ENCODE measurements at places on chromosomes 2 and 18.

- no peak for DNase-seq
Observed at GRCh38 chr2:59868981-59869380, 684.5 kb downstream of the BCL11A start.

DNA sequence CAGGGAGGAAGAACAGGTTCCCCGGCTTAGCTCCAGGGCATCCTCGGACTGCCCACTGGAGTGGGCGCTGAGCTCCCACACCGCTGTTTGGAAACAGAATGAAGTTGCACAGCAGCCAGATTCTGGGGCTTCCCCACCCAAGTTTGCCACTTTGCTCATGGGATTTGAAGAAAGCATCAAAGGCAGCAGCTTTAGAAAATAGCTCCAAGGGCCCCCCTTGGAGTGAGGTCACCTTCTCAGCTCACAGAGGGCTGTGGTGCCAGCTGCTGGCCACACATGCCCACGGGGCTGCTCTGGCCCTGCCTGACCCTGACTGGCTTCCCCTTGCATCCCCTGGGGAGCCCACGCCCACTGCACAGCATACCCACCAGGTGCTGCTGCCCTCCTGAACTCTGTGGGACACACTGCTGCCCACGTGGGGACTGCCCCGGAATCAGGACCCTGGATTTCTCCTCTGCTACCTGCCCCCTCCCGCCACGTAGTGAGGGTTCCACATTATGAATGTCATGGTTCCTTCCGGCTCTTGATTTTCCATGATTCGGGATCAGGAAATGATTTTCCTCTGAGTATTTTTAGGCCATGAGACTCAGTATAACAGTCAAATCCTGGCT, 70.3 kb downstream of the TGOLN2 start:
- DNase-seq: no peak

GRCh38 chr2:57802243-57802642, 244.4 kb upstream of the VRK2 start:
- no peak for DNase-seq

DNA sequence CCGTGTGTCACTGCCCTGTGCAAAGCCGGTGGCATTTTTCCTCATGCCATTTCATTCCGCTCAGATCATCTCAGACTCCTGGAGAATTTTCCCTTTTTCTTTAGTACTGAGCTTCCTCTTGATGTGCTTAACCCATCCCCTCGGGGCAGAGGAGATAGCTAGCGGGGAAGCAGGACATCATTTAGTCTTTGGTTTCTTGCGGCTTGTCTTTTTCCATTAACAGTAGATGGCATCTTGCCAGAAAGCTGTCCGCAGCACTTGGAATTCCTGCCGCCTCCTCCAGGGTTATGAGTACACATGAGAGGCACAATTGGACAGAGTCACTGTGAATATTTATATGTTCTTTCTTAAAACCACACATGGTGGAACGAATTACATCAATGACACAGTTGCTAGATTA, 226.6 kb downstream of the ALPK2 start:
- no peak for DNase-seq

GRCh38 chr2:100248044-100248330, 74.3 kb downstream of the LONRF2 start:
- DNase-seq: no peak

GRCh38 chr2:227765788-227766372, 20.2 kb downstream of the SCYGR8 start:
- DNase-seq: no peak

DNA sequence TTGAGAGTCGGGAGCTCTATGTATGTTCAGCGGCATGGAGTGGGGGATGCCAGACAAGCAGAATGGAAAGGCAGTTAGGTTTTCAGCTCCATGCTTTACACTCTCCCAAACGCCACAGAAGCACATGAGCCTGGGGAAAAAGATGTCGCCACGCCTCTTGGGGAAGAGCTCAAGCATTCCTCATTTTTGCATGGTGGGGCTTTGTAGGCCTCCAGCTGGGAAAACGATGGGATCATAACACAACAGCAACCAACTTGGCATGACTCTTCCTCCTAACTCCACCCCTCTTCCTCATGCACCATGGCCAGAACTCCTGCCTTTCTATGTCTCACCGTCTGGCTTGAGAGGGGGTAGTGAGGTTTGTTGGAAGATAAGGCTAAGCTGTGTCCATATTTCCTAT, 102.6 kb downstream of the PAX3 start:
- no peak for DNase-seq

- no peak for DNase-seq
Observed at GRCh38 chr2:208645226-208645625, 238.6 kb downstream of the PTH2R start.

DNA sequence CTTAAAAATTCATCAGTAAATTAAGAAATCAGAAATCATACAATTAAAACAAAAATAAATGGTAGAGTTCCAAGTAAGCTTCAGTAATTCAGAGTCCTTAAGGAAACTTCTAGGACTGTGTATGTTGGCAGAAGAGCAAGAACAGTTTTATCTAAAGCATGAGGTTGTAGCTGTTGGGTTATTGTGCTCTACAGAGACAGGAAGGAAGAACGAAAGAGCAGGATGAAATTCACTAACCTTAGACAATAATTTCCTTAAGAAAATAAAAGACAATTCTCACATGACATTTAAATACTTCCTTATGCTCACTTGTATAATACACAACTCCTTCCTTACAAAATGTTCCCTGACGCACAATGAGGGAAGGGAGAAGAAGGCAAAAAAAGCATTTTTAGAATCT, 133.4 kb downstream of the STK39 start:
- DNase-seq: no peak

GRCh38 chr18:79548986-79549637, 130.5 kb upstream of the CTDP1 start:
- no peak for DNase-seq

GRCh38 chr2:102193074-102193473, 6.3 kb downstream of the IL1RL2 start:
- DNase-seq: no peak

DNA sequence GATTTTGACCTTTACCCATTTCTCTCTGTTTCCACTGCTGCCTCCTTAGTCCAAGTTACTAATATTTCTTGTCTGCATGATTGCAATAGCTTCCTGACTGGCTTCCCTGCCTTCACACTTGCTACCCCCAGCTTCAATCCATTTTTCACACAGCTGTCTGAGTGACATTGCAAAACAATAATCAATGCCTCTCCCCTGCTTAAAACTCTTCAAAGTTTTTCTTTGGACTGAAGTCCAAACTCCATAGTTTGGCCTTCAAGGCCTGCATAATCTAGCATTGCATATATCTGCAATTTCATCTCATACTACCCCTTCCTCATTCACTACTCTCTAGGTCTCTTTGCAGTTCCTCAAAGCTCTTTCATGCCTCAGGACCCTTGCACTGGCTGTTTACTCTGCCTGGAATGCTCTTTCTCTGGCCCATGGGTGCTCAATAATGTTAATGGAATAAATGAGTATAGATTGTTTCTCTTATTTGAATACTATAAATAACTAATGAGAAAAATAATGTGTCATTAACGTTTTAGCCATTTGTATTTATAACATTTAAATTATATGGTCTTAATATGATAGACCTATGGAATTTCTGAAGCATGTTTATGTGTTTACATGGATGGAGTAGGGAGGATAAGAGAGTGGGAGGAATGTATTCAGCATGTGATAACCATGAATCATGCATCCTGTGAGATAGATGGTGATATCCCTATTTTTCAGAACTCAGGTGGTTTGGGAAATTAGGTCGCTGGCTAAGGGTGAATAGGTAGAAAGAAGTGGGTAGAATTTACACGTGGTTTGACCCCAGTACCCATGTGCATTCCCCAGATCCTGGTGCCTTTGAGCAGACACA, 5.7 kb upstream of the TMEM178A start:
- no peak for DNase-seq

- no peak for DNase-seq
Observed at GRCh38 chr18:61891894-61892293, 913 bp downstream of the RNF152 start.

GRCh38 chr2:144374163-144374661, 145.7 kb downstream of the ZEB2 start:
- DNase-seq: no peak

DNA sequence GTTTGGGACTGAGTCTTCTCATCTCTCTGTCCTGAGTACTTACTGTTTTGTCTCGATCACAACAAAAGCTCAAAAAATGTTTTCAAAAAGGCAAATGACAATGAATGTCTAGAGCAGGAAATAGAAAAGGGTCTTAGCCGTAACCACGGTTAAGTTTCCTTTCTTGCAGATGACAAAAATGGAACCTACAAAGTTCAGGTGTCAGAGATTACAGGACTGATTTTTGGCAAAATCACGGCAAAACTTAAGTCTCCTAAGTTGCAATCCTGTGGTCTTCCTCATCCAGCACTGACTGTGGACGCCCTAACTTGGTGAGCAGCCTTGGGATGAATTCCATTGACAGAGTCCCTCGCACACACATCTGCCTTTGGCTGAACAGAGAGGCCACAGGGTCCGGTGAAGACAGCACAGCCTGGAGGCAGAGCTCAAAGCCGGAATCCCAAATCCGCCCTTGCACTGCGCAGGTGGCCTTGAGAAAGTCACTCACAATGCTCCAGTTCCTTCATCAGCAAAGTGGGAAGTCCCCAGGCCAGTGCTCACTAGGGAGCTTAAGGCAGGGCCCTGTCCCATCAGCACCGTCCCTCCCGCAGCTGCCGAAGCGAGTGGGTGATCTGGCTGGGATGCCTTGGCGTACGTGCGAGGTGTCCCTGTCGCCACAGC, 55.2 kb downstream of the EIPR1 start:
- no peak for DNase-seq

DNA sequence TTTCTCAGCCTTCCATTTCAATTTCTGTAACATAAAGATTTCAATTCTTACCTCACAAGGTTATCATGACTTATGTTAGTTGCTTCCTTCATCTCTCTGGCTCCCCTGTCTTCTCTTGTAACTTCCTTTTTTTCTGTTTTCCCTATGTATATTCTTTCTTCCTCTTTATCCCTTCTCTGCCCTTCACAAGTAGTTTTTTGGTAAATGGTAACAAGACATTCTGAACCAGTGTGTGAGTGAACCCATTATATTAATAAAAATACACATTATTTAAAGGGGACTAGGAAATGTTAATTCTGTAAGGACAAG, 8.4 kb downstream of the ACSL3 start:
- no peak for DNase-seq

DNA sequence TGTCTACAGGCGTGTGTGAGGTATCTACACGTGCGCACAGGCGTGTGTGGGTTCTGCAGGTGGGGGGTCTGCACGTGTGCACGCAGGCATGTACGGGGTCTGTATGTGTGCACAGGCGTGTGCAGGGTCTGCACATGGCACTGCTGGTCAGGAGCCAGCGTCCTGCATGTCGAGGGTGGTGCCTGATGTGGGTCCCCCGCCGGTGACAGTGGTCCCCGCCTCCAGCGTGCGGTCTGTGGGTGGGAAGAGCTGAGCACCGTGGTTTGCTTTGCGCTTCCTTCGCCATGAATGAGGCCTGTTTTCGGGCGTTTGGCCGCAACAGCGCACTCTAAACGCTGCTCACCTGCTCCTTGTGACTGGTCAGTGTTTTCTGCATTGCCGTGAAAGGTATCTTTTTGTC, 57.2 kb downstream of the CTDP1 start:
- no peak for DNase-seq

DNA sequence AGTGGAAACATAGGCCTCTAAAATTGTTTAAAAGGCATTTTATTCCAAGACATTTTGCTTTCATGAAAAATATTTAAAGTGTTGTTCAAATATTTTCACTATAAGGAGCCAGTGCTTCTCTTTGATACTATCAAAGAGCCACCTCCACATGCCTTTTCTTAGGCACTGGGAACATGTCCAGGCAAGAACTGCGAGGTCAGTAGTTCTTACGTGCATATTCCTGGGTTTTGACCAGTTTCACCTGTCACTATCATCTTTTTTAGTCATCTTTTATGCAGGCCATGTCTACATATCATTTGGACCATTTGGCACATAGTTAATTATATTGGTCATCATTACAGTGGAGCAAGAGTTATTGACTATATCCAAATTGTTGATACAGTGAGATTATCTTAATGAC, 195.3 kb downstream of the CCDC85A start:
- DNase-seq: no peak

DNA sequence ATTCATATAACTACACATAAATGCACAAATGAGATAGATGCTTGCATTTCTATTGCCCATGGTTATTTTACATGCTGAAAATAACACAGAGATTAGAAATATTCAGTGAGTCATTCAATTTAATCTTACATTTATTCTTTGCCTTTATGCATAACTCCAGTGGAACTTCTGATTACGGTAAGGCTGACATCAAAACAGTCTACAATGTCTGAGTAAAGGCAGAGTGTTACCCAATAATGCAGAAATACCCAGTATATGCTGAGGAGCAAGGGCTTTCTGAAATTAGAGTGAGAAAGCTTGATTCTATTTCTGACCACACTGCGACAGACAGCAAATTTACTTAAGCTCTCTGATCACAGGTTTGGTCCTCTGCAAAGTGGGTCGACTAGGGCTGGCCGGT, 9.2 kb downstream of the NMI start:
- no peak for DNase-seq

- no peak for DNase-seq
Observed at GRCh38 chr2:105538840-105539239, 140.0 kb upstream of the FHL2 start.

GRCh38 chr2:11996618-11997017, 250.2 kb downstream of the LPIN1 start:
- DNase-seq: no peak

- DNase-seq: no peak
Observed at GRCh38 chr2:45532181-45532580, 78.9 kb downstream of the SRBD1 start.

- no peak for DNase-seq
Observed at GRCh38 chr2:176774766-176775451, 437.7 kb upstream of the HNRNPA3 start.

- no peak for DNase-seq
Observed at GRCh38 chr2:64914247-64914646, 75.0 kb upstream of the SLC1A4 start.

DNA sequence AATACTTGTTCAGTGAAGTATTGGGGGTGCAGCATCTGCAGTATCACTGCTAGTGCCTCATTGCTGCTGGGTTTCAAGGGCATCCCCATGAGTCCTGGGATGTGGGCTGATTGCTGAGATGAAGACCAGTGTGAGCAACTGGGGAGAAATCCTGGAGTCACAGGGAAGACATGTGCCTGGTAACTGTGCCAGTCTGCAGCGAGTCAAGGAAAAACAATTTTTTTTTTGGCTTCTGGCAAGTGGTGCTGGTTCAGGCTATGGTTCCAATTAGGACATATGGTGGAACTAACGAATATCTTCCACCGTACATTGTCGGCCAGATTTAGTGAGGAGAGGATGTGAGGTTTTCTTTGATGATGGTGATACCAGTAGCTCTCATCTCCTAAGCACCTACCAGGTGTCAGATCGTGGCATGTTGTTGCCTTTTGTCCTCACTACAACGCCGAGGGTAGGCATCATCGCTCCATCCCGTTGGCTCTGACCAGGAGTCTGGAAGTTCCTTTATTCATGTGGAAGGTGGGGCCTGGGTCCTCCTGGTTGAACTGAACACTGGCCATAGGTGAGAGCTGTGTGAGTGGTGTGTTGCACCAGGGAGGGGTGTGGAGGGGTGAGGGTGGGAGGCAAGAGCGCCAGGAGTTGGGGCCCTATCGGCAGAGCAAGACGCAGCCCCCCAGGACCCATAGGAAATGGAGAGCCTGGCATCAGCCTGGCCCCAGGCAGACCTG, 118.0 kb upstream of the HS6ST1 start:
- DNase-seq: no peak

- no peak for DNase-seq
Observed at GRCh38 chr2:236552212-236552542, 17.4 kb upstream of the ACKR3 start.

Data from stimulated activated CD8-positive, alpha-beta memory T cell treated with anti-CD3 and anti-CD28 coated beads, Interleukin-2, amount 100 ng/mL, for 1 hour (primary cell).